ENCODE measurements at places on chromosomes 11 and 22.

GRCh38 chr11:74925281-74925680 lies 23.6 kb downstream of the XRRA1 start:
- no peak for DNase-seq

GRCh38 chr11:124707829-124708228 lies 31.9 kb upstream of the NRGN start:
- DNase-seq = peak; percentile 37

DNA sequence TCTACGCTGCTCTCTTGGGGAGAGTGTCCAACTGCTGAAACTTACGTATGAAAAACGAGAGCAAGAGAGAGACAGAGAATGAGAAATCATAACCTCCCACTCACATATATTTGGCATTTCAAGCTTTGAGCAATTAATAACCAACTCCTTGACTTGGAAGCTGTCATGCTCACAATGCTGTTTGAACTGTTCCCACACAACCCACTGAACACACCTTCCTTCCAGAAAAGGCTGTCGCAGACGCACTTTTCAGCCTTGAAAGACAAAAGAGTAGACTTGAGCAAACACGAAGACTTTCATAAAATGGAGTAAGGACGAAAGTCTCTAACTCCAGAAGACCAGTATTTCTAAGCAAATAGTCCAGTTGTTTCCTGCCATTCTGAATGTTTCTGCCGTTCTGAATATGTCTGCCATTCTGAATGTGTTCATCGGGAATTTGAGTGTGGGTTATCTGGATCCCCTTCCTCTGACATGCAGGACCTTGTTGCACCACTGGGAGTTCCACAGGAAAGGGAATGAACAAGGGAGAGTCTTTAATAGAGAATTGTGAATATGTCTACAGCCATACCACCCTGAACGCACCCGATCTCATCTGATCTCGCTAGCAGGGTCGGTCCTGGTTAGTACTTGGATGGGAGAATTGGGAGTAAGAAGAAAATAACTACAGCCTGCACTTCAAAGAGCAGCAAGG lies 86.2 kb upstream of the BARX2 start:
- DNase-seq = no peak

- no peak for DNase-seq
Measured at GRCh38 chr11:17606233-17607082, 59.4 kb downstream of the OTOG start.

DNA sequence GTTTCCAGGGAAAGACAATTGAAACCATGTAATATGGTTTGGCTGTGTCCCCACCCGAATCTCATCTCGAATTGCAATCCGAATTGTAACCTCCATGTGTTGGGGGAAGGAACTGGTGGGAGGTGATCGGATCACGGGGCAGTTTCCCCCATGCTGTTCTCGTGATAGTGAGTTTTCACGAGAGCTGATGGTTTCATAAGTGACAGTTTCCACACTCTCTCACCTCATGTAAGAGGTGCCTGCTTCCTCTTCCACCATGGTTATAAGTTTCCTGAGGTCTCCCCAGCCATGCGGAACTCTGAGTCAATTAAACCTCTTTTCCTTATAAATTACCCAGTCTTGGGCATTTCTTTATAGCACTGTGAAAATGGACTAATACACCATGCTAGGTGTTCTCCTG lies 148.3 kb upstream of the CADM1 start:
- DNase-seq = no peak

DNA sequence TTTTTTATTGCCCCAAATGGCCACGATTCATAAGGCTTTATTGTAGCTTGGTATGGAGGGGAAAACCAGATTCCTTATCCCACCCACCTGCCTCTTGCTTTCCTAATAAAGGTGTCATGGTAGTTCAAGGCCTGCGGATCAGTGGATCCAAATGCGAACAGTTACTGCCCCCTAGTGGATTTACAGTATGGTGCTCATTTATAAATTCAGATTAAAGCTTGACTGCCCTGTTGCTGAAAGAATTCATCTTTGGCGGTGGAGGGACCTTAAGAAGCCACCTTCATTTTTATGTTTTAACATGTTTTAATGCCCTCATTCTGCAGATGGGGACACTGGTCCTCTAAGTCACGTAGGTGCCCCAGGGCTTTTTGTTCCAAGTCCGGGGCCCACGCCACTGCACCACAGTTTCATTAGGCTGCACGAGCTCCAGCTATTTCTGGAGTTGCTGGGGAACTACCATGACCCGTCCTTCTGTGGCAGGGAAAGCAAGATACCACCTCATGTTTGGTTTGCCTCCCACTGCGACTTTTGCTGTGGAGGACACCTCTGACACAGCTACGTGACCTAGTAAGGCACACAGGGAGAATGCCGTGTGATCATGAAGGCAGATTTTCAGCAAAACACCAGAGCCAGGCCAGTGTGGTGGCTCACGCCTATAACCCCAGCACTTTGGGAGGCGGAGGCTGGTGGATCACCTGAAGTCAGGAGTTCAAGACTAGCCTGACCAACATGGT lies 15.6 kb upstream of the INCENP start:
- peak; percentile 81 for DNase-seq

- DNase-seq = no peak
Measured at GRCh38 chr22:25876871-25877270, 134.9 kb downstream of the MYO18B start.

GRCh38 chr22:24687322-24687721 lies 84.3 kb downstream of the GGT1 start:
- no peak for DNase-seq

GRCh38 chr11:114499756-114500155 lies 59.9 kb downstream of the NXPE1 start:
- DNase-seq = no peak

GRCh38 chr11:109016724-109017123 lies 351.9 kb downstream of the DDX10 start:
- no peak for DNase-seq

- peak; percentile 88 for DNase-seq
Measured at GRCh38 chr11:66045177-66045639, 3.8 kb downstream of the GAL3ST3 start.

Measured in OCI-M1 (cell line).